Aorta (tissue), 5 donors: ENCODE measurements at places on chromosomes 16 and 17. TPM values are rescaled to one million over a fixed set of nuclear protein-coding genes. Genes with fewer than 3 reads are reported as not detected.

GRCh38 chr17:66268247-66268927 is 34.0 kb upstream of the PRKCA start:
- no peaks in the 10 kb centered on the region for H3K36me3 ChIP-seq
- H3K4me3 ChIP-seq, result no peak overlapping the region
- no peaks in the 10 kb centered on the region for H3K27me3 ChIP-seq
- no peak for DNase-seq
- no peak overlapping the region for H3K27ac ChIP-seq
- H3K4me1 ChIP-seq, result no peaks in the 10 kb centered on the region

DNA sequence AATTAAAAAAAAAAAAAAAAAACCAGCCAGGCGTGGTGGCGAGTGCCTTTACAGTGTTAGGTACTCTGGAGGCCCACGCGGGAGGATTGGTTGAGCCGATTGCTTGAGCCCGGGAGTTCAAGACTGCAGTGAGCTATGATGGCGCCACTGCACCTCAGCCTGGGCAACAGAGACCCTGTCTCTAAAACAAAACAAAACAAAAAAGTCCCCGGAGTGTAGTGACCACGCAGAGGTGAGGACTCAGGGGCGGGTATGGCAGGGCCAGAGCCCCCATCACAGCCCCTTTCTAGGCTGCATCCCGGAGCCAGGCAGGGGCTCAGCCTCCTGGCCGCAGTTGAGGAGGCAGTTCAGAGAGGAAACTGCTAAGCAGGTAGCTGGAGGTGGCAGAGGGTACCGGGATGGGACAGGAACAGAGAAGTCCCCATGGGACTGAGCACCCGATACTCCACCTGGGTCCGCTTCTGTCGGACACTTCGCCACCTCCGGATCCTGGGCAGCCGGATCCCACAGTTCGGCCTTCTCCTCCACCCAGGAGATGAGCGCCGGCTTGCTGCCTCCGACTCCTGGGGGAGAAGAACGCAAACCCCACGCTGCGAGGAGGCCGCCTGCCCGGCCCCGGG is 800 bp downstream of the ZNF747 start:
- DNase-seq, result no peak
- H3K27me3 ChIP-seq, result no peaks in the 10 kb centered on the region
- H3K4me3 ChIP-seq, result peak overlapping the region; percentile 80
- H3K36me3 ChIP-seq, result no peaks in the 10 kb centered on the region

DNA sequence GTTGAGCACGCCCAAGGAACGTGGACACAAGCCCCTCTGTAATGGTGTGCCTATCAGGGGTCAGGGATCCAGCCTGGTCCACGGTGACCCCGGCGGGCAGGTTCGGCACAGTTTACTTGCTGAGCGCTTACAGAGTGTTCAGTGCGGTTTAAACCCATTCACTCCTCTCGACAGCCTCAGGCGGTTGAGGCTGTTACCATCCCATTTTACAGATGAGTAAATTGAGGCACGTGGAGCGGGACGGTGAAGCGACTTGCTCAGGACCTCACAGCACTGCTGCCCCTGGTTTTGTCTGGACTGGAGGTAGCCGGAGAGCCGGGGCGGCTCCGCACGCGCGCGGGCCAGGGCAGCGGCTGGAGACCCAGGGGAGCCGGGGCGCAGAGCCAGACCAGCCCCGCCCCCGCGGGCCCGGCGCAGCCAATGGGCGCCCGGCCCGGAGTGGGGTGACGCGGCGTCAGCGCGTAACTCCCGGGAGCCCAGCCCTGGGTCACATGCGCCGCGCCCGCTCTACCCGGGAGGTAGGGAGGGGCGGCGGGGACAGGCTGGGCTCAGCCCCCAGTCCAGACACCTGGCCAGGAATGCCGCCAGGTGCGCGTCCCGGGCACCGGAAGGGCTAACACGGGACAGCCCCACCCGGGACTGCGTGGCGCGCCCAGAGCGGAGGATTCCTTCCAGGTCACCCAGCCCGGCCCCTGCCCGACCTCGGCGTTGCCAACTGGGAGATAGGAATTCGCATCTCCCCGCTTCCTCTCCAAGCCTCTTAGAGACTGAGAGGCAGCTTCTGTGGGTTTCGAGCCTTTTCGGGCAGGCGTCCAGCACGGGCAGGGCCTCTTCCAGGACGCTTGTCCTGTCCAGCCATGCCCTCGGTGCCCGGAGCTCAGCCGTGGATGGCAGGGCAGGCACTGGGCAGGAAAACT is 3.3 kb upstream of the SREBF1 start:
- H3K4me1 ChIP-seq, result no peaks in the 10 kb centered on the region
- DNase-seq, result peak; percentile 93
- no peaks in the 10 kb centered on the region for H3K36me3 ChIP-seq
- no peak overlapping the region for H3K4me3 ChIP-seq
- H3K27ac ChIP-seq, result peak overlapping the region; percentile 93
- H3K27me3 ChIP-seq, result no peaks in the 10 kb centered on the region

GRCh38 chr17:8121681-8122421 is 2.1 kb downstream of the HES7 start:
- peak; percentile 87 for DNase-seq
- no peaks in the 10 kb centered on the region for H3K27me3 ChIP-seq
- peak overlapping the region; percentile 21 for H3K4me3 ChIP-seq
- H3K27ac ChIP-seq, result no peak overlapping the region

GRCh38 chr16:75555707-75556430 is at the start of gene TMEM231:
TMEM231 (minus strand) TSS chr16:75556252; CDS start chr16:75556209, 43 bp downstream.
- H3K27me3 ChIP-seq, result no peaks in the 10 kb centered on the region
- peak within 1 kb of the TSS; percentile 69 for H3K4me3 ChIP-seq
- no peaks in the 10 kb centered on the region for H3K36me3 ChIP-seq
- peak; percentile 99 for DNase-seq

- no peaks in the 10 kb centered on the region for H3K4me1 ChIP-seq
- peak overlapping the region; percentile 93 for H3K4me3 ChIP-seq
- no peak overlapping the region for H3K27ac ChIP-seq
- H3K36me3 ChIP-seq, result no peaks in the 10 kb centered on the region
- no peaks in the 10 kb centered on the region for H3K27me3 ChIP-seq
These were observed 1.9 kb downstream of the PHF23 start for GRCh38 chr17:7237266-7237760.

DNA sequence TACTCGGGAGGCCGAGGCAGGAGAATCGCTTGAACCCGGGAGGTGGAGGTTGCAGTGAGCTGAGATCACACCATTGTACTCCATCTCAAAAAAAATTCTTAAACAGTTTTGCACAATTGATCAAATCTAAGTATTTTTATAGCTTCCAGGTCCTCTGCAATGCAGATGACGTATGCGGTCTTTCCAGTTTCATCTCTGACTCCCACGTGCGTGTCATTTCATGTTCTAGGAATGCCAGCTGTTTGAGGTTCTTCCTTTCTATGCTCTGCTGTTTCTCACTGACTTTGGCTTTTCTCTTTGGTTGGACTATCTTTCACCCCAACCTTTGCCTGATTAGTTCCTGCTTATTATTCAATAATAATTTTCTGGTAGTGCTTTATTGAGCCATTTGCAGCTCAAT is 16.2 kb downstream of the CHP2 start:
- no peak overlapping the region for H3K4me3 ChIP-seq
- no peaks in the 10 kb centered on the region for H3K4me1 ChIP-seq
- no peaks in the 10 kb centered on the region for H3K36me3 ChIP-seq
- H3K27me3 ChIP-seq, result no peaks in the 10 kb centered on the region

DNA sequence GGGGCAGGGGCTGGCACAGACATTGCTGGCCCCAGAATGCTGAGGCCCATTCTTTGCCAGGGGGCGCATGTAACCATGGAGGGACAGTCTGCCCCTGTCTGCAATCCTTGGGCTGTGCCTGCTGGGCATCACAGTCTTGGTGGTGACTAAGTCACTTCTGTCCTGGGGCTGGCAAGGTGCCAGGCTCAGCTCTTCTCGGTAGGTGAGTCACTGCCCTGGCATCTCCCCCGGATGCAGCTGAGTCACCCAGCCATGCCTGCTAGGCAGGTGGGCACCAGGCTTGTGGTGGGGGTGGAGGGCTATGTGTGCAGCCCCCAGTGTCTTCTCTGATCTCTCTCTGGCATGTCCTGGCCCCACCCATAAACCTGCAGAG is 5.6 kb downstream of the RARA start:
- H3K27ac ChIP-seq, result peak overlapping the region; percentile 16
- no peak overlapping the region for H3K4me3 ChIP-seq
- peak; percentile 99 for DNase-seq
- H3K36me3 ChIP-seq, result no peaks in the 10 kb centered on the region
- no peaks in the 10 kb centered on the region for H3K27me3 ChIP-seq

GRCh38 chr17:79192503-79193351 is 118.1 kb downstream of the ENGASE start:
- no peak overlapping the region for H3K27ac ChIP-seq
- peak; percentile 80 for DNase-seq
- no peaks in the 10 kb centered on the region for H3K36me3 ChIP-seq
- no peaks in the 10 kb centered on the region for H3K27me3 ChIP-seq

DNA sequence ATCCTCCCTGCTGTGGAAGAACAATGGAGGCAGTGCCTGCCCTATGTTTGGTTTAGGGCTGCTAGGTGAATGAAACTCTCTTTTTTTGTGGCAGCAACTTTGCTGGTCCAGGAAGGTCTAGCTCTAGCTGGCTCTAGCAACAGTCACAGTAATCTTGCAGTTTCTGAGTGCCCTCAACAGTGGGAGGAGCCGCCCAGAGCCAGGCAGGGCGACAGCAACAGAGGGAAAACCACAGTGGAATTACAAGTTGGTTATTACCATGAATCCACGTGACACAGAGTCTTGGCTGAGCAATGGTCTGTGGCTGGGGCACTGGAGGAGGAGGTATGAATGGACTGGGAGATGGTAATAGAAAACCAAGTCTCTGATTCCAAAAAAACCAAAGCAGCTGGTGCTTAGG is 10.3 kb downstream of the HSPB9 start:
- H3K27me3 ChIP-seq, result no peaks in the 10 kb centered on the region
- DNase-seq, result no peak
- peak overlapping the region; percentile 37 for H3K27ac ChIP-seq
- no peaks in the 10 kb centered on the region for H3K4me1 ChIP-seq
- peaks cover 13% of the 10 kb centered on the region for H3K36me3 ChIP-seq

The KRT23 gene
- total RNA-seq, result 0.30 TPM

The SEPHS2 gene
- total RNA-seq, result 25.1 TPM

The AIPL1 gene
- total RNA-seq, result not detected
